ENCODE measurements at places on chromosomes 2 and 18. TPM values are rescaled to one million over a fixed set of nuclear protein-coding genes. Genes with fewer than 3 reads are reported as not detected.

The PRKAG3 gene
- not detected for total RNA-seq

The LRRC30 gene
- not detected for total RNA-seq

The MDH1B gene
- total RNA-seq = 0.86 TPM

The TBR1 gene
- not detected for total RNA-seq

The DTNA gene
- total RNA-seq = 0.43 TPM

Data from activated naive CD4-positive, alpha-beta T cell treated with anti-CD3 and anti-CD28 coated beads for 36 hours (primary cell).